ENCODE measurements at places on chromosomes 12 and 14. TPM values are rescaled to one million over a fixed set of nuclear protein-coding genes. Genes with fewer than 3 reads are reported as not detected.
A peak's percentile ranks its signal among the peaks of the same experiment; 100 is the strongest.

GRCh38 chr12:122021193-122021821 is 377 bp upstream of the BCL7A start:
- DNase-seq = peak; percentile 62

- no peak for DNase-seq
Measured at GRCh38 chr12:120489018-120489417, 6.9 kb upstream of the DYNLL1 start.

GRCh38 chr12:74671421-74671820 is 133.8 kb downstream of the ATXN7L3B start:
- DNase-seq = no peak

GRCh38 chr14:78631551-78631950 is 461.4 kb downstream of the NRXN3 start:
- DNase-seq = no peak

GRCh38 chr14:84254290-84254689 is 1275.7 kb upstream of the FLRT2 start:
- no peak for DNase-seq

Gene OS9
- 182 TPM for total RNA-seq
